Foreskin fibroblast (primary cell): ENCODE measurements at places on chromosomes 12 and 14.

- no peak for DNase-seq
Measured at GRCh38 chr12:82438356-82438755, 80.0 kb downstream of the METTL25 start.

DNA sequence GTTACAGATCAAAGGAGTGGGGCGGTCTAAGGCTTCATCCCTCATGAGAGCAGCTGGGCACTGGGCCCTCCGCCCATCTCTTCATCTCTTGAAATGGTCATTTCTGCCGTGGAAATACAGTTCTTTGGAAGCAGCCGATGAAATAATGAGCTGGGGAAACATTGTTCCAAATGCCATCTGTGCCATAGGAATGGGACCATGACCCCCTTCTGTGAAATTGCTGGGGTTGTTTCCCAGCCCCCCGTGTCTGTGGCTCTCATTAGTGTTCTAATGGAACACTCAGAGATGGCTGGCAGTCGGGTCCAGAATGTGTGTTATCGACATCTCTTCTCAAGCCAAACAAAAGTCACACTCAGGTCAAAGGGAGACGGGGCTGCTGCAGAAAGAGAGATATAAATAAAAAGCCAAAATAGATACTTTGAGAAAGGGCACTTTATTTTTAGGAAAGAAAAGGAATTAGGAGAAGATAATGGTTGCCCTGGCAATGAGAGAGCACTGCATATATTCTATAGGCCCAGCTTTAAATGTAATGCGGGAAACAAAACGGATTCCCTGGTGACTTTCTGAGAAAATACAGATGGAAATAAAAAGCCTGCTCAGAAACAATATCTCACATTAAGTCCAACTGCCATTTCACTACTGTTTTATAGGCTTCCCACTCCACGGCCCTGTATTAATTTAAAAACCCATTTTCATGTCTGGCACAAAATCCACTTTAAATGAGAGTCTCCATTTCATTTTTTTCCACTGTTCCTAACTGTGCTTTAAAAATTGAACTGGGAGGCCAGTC lies 107.1 kb downstream of the TTC8 start:
- no peak for DNase-seq

- no peak for DNase-seq
Measured at GRCh38 chr12:9096563-9097176, 19.0 kb downstream of the A2M start.

DNA sequence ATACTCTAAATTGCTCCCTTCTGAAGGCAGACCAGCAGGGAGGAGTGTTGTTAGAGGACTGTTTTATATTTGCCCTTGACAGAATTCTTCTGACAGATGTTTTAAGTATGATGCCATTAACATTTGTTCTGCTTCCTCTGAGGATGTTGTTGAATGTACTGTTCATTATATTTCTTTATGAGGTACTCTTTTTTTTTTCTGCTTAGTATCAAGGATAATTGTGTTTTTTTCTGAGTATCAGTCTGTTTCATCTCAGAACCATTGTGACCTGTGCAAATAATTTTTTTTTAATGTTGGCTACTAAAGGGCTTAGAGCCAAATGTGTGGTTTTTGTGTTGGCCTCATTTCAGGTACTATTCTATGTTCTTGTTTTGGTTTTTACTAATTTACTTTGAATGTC lies 10.6 kb downstream of the METAP2 start:
- peak; percentile 17 for DNase-seq

DNA sequence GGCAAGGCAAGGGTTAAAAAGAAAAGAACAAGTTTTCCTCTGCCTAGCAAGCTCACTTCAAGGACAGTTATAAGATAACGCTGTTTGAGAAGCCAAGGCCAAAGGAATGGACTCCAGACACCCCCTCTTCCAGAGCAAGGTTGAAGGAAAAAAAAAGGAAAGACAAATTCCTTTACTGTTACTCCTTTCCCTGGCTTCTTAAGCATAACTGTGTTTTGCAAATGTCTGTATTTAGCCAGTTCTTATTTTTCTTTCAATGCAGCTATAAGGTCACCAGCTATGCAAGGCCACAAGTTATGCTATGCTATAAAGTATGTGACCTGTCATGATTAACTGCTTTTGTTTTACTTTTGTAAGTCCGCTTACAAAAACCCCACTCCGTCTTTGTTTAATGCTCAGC lies 26.6 kb downstream of the ZNF410 start:
- no peak for DNase-seq

- no peak for DNase-seq
Measured at GRCh38 chr14:89228921-89229639, 188.0 kb downstream of the FOXN3 start.

- DNase-seq = no peak
Measured at GRCh38 chr12:75724307-75724927, 213.0 kb upstream of the KRR1 start.

- DNase-seq = no peak
Measured at GRCh38 chr14:24418492-24418873, 11.0 kb downstream of the CBLN3 start.

- no peak for DNase-seq
Measured at GRCh38 chr14:59570122-59570521, 6.5 kb downstream of the CCDC175 start.

- peak; percentile 94 for DNase-seq
Measured at GRCh38 chr14:77638771-77639171, 22.3 kb upstream of the SPTLC2 start.

DNA sequence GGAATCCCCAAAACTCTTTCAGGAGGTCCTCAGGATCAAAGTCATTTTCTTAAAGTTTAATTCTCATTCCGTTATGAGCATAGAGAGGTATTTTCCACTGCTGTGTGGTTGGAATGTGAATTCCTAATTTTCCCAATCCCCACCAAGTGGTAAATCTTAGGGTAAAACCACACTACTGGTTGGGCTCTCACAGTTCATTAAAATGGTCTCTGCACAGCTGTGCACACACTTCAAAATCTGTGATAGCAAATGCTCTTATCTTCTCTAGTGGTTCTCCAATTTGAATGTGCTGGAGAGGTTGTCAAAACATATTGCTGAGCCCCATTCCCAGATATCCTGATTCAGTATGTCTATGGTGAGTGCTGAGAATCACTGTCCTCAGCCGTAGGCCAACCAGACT lies 189.1 kb downstream of the BMP4 start:
- DNase-seq = no peak

DNA sequence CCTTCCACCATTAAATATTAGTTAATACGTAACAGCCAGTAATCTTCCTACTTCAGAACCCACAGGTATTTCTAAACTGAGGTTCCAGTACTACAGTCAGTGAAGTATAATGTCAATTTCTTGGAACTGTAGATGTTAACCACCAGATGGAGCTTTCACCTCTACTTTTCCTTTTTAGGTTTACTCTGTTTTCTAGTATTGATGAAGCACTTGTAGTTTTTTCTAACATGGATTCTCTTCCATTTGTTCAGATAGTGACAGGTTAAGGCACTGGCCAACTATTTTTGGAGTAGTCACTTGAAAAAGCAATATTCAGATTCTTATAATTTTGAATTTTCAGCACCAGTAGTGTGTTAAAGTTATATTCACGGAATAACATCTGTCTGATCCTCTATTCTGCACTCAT lies 4.6 kb upstream of the SEC23A start:
- peak; percentile 10 for DNase-seq

- no peak for DNase-seq
Measured at GRCh38 chr12:129063600-129063999, 210.3 kb downstream of the GLT1D1 start.

- no peak for DNase-seq
Measured at GRCh38 chr14:89787525-89787924, 167.0 kb downstream of the EFCAB11 start.
